Right atrium auricular region (tissue), 2 donors: ENCODE measurements at places on chromosomes 7 and 10.
A peak's percentile ranks its signal among the peaks of the same experiment; 100 is the strongest.

GRCh38 chr10:19977097-19977521 lies 160.9 kb downstream of the PLXDC2 start:
- DNase-seq, result no peak
- H3K36me3 ChIP-seq, result no peaks in the 10 kb centered on the region
- no peaks in the 10 kb centered on the region for H3K4me1 ChIP-seq
- H3K27me3 ChIP-seq, result no peaks in the 10 kb centered on the region

DNA sequence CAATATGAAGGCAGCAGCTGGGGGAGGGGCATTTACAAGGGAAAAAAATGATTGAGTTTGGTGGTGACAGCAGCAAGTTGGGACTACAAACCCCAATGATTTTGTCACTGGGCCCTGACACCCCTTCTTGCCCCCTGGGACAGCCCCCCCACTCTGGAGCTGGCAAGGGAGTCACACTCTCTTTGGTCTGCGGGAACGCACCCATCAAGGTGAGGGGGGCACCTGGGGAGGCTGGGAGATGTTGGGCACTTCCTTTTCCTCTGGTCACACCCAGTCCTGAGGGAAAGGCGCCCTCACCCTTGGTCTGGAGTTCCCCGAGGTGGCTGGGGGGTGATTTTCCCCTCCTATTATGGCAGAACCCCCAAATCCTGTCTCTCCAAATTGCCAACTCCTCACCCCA lies 24.4 kb downstream of the EPHB4 start:
- DNase-seq, result no peak
- no peak overlapping the region for H3K4me3 ChIP-seq
- H3K36me3 ChIP-seq, result peaks cover 38% of the 10 kb centered on the region

- no peak for DNase-seq
- peaks cover 3% of the 10 kb centered on the region for H3K36me3 ChIP-seq
- H3K27me3 ChIP-seq, result no peaks in the 10 kb centered on the region
- peak overlapping the region; percentile 50 for H3K27ac ChIP-seq
- H3K4me1 ChIP-seq, result no peaks in the 10 kb centered on the region
- H3K4me3 ChIP-seq, result no peak overlapping the region
Measured at GRCh38 chr10:79181698-79182521, 113.1 kb downstream of the ZMIZ1 start.

DNA sequence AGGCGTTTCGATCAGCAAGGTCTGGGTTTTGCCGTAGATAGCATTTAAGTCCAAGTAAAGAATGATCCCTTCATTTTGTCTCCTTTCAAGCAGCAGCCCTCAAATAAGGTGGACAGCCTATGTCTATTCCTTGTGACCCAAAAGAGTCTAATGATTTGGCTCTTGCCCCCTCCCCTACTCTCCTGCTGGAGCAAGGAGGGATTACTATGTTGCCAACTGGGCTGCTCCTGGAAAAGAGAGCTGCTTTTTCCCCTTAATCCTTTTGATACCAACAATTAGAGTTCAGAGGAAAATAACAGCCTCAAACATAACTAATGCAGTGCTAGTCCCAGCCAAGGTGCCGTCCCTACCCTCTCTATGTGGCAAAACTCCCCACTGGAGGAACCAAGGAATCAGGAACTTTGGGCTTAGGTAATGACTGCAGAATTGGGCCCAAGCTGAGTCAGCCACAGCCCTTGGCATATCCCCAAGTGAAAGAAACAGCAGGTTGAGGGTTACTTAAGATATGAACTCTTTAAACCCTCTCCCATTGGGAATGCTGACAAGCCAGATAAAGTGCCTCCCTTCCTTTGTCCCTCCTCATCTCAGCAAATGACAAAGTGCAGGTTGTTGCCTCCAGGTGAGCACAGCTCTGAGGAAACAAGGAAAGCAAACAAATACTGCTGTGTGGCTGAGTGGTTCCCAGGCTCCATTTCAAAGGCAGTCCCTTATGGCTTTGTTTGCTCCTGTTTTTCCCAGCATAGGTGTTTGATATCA lies 643.7 kb downstream of the INHBA start:
- H3K36me3 ChIP-seq, result no peaks in the 10 kb centered on the region
- no peak for DNase-seq
- no peak overlapping the region for H3K27ac ChIP-seq
- H3K27me3 ChIP-seq, result no peaks in the 10 kb centered on the region

DNA sequence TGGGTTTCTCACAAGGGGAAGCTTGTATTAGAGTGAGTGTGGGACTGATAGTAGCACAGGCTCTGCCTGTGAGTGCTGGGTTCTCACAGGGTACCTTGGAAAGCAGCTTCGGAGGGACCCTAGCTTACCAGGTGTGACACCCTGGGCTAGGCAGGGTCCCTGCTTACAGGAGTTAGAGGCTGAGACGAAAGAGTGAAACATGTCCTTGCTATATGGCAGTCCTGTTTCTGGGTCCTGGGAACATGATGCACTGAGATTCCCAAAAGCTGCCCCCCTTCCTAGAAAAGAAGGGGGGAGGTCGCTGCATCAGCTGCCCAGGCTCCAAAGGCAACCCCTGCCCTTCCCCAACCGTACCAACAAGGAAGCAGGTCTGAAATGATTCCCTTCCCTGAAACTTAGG lies 6.3 kb upstream of the ARHGAP22 start:
- H3K4me1 ChIP-seq, result no peaks in the 10 kb centered on the region
- no peaks in the 10 kb centered on the region for H3K36me3 ChIP-seq
- no peak overlapping the region for H3K4me3 ChIP-seq
- no peak overlapping the region for H3K27ac ChIP-seq
- H3K27me3 ChIP-seq, result no peaks in the 10 kb centered on the region
- DNase-seq, result no peak
